ENCODE measurements at places on chromosomes 3 and 15. TPM values are rescaled to one million over a fixed set of nuclear protein-coding genes. Genes with fewer than 3 reads are reported as not detected.

GRCh38 chr3:120193554-120193953 lies 91.5 kb downstream of the GPR156 start:
- no peak overlapping the region for H3K4me3 ChIP-seq
- H3K4me1 ChIP-seq, result no peaks in the 10 kb centered on the region
- no peaks in the 10 kb centered on the region for H3K36me3 ChIP-seq
- DNase-seq, result no peak

GRCh38 chr3:67534594-67534993 lies 119.8 kb downstream of the SUCLG2 start:
- no peak for DNase-seq
- no peak overlapping the region for H3K27ac ChIP-seq
- H3K27me3 ChIP-seq, result no peaks in the 10 kb centered on the region
- no peak overlapping the region for H3K4me3 ChIP-seq
- H3K36me3 ChIP-seq, result peaks cover 10% of the 10 kb centered on the region

GRCh38 chr3:71341721-71342120 lies 241.8 kb downstream of the FOXP1 start:
- no peak overlapping the region for H3K27ac ChIP-seq
- H3K4me3 ChIP-seq, result no peak overlapping the region
- no peak for DNase-seq
- H3K27me3 ChIP-seq, result no peaks in the 10 kb centered on the region
- H3K36me3 ChIP-seq, result no peaks in the 10 kb centered on the region

GRCh38 chr3:110579840-110580550 lies 491.6 kb upstream of the NECTIN3 start:
- no peak for DNase-seq
- H3K27ac ChIP-seq, result no peak overlapping the region
- no peaks in the 10 kb centered on the region for H3K36me3 ChIP-seq
- no peaks in the 10 kb centered on the region for H3K27me3 ChIP-seq
- H3K4me3 ChIP-seq, result no peak overlapping the region

GRCh38 chr15:92637626-92638025 lies 17.9 kb downstream of the FAM174B start:
- DNase-seq, result no peak
- H3K27me3 ChIP-seq, result no peaks in the 10 kb centered on the region
- H3K4me1 ChIP-seq, result peaks cover 11% of the 10 kb centered on the region
- no peak overlapping the region for H3K27ac ChIP-seq
- peaks cover 13% of the 10 kb centered on the region for H3K36me3 ChIP-seq

GTF2E1 gene
- 34.3 TPM for total RNA-seq

GPR149 gene
- not detected for total RNA-seq

CCDC191 gene
- total RNA-seq, result 5.4 TPM

- no peaks in the 10 kb centered on the region for H3K27me3 ChIP-seq
- H3K4me1 ChIP-seq, result no peaks in the 10 kb centered on the region
- no peak for DNase-seq
Observed at GRCh38 chr3:69033470-69033869, 18.7 kb downstream of the TMF1 start.

DNA sequence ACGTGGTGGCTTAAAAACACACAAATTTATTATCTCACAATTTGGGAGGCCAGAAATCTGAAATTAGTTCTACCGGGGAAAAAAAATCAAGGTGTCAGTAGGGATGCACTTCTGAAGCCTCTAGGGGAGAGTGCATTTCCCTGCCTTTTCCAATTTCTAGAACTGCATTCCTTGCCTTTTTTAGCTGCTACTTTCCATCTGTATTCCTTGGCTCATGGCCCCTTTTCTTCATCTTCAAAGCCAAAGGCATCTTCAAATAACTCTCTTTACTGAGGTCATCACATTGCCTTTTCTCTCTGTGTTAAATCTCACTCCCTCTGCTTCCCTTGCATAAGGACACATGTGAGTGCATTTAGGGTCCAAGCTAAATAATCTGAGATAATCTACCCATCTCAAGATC lies 69.5 kb upstream of the NEO1 start:
- no peaks in the 10 kb centered on the region for H3K4me1 ChIP-seq
- no peak for DNase-seq
- H3K4me3 ChIP-seq, result no peak overlapping the region
- no peak overlapping the region for H3K27ac ChIP-seq
- H3K27me3 ChIP-seq, result peaks cover 24% of the 10 kb centered on the region

GRCh38 chr3:14124223-14124614 lies 451 bp downstream of the CHCHD4 start:
- peaks cover 37% of the 10 kb centered on the region for H3K4me1 ChIP-seq
- peak overlapping the region; percentile 79 for H3K27ac ChIP-seq
- peak; percentile 29 for DNase-seq

GRCh38 chr3:108221393-108221792 lies 831 bp downstream of the IFT57 start:
- H3K36me3 ChIP-seq, result peaks cover 3% of the 10 kb centered on the region
- H3K4me1 ChIP-seq, result peaks cover 54% of the 10 kb centered on the region
- peak overlapping the region; percentile 99 for H3K4me3 ChIP-seq
- DNase-seq, result no peak
- peak overlapping the region; percentile 99 for H3K27ac ChIP-seq

Measured in neural crest cell (in vitro differentiated cells).